ENCODE measurements at places on chromosomes 7 and 10. TPM values are rescaled to one million over a fixed set of nuclear protein-coding genes. Genes with fewer than 3 reads are reported as not detected.

IL2RA gene
- total RNA-seq = not detected

- peaks cover 7% of the 10 kb centered on the region for H3K4me1 ChIP-seq
- no peaks in the 10 kb centered on the region for H3K36me3 ChIP-seq
- no peak for DNase-seq
Observed at GRCh38 chr7:65436163-65436562, 62.5 kb downstream of the ZNF92 start.

- no peak overlapping the region for H3K27ac ChIP-seq
- no peak overlapping the region for H3K4me3 ChIP-seq
- H3K36me3 ChIP-seq = no peaks in the 10 kb centered on the region
- H3K4me1 ChIP-seq = no peaks in the 10 kb centered on the region
- peaks cover 91% of the 10 kb centered on the region for H3K27me3 ChIP-seq
Observed at GRCh38 chr7:154914308-154914995, 88.5 kb downstream of the PAXIP1 start.

DNA sequence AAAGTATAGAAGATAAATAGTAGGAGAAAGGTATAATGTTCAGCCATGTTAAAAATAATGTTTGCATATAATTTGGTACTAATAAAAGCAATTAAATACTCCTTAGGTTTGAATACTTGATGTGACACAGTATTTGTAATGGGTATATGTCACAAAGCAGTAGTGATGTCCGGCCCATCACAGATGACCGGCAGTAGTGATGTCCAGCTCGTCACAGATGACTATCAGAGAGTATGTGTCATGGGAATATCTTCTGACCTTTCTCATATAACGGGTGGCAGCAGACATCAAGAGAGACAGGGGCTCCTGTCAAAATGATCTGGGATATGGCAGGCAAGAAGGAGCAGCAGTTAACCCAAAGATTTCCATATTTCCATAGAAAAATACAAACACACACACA, 477.4 kb upstream of the KLF6 start:
- no peaks in the 10 kb centered on the region for H3K36me3 ChIP-seq
- no peak for DNase-seq
- H3K27ac ChIP-seq = no peak overlapping the region
- H3K27me3 ChIP-seq = no peaks in the 10 kb centered on the region

- peaks cover 75% of the 10 kb centered on the region for H3K36me3 ChIP-seq
- H3K27me3 ChIP-seq = no peaks in the 10 kb centered on the region
- H3K4me1 ChIP-seq = no peaks in the 10 kb centered on the region
- H3K27ac ChIP-seq = no peak overlapping the region
Observed at GRCh38 chr7:143299840-143300239, 11.7 kb downstream of the CASP2 start.

- H3K4me3 ChIP-seq = no peak overlapping the region
- H3K36me3 ChIP-seq = peaks cover 3% of the 10 kb centered on the region
- DNase-seq = no peak
- no peak overlapping the region for H3K27ac ChIP-seq
Observed at GRCh38 chr7:112331492-112331891, 118.8 kb upstream of the IFRD1 start.

GRCh38 chr10:78700413-78700812, 368.4 kb upstream of the ZMIZ1 start:
- no peak overlapping the region for H3K27ac ChIP-seq
- no peak overlapping the region for H3K4me3 ChIP-seq
- DNase-seq = no peak
- peaks cover 10% of the 10 kb centered on the region for H3K4me1 ChIP-seq
- no peaks in the 10 kb centered on the region for H3K27me3 ChIP-seq

DNA sequence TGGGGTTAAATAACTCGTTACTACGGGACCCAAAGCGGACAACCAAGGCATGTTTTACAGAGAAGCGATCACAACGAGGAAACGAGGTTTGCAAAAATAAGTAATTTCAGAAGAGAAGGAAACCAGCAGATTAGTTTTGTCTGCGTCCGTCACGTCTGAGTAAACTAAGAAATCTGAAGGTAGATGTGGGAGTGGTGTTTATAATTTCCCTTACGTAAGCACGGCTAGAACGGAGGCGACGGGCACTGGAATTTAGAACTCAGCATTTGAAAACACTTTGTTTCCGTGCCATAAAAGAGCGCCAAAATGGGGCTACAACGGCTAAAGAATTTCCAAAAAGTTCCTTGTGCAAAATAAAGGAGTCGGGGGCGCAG, 718 bp upstream of the UMAD1 start:
- H3K4me3 ChIP-seq = peak overlapping the region; percentile 83
- no peaks in the 10 kb centered on the region for H3K27me3 ChIP-seq
- peak overlapping the region; percentile 49 for H3K27ac ChIP-seq
- peaks cover 27% of the 10 kb centered on the region for H3K4me1 ChIP-seq
- DNase-seq = no peak

DNA sequence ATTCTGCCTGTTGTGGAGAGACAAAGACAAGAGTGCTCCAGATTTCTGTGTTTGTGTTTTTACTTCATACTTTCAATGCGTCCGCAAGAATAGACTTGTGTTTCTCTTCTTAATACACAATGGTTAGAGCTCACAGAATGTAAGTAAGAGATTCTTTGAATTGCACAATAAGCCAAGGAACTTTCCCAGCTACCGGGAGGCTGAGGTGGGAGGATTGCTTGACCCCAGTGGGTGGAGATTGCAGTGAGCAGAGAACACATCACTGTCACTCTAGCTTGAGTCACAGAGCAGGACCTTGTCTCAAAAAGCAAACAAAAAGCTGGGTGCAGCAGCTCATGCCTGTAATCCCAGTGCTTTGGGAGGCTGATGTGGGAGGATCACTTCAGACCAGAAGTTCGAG, 250.7 kb upstream of the MYO3A start:
- H3K36me3 ChIP-seq = no peaks in the 10 kb centered on the region
- no peaks in the 10 kb centered on the region for H3K27me3 ChIP-seq
- no peak for DNase-seq
- no peak overlapping the region for H3K27ac ChIP-seq
- H3K4me1 ChIP-seq = no peaks in the 10 kb centered on the region

Measured in PC-9 (cell line).